ENCODE measurements at places on chromosomes 3 and 15. TPM values are rescaled to one million over a fixed set of nuclear protein-coding genes. Genes with fewer than 3 reads are reported as not detected.

The ZNF639 gene
- total RNA-seq, result 44.2 TPM

The SLC15A2 gene
- 1.4 TPM for total RNA-seq

The ATP8B4 gene
- 16.3 TPM for total RNA-seq

The B3GALNT1 gene
- total RNA-seq, result 3.4 TPM

The NPAP1 gene
- not detected for total RNA-seq

The UROC1 gene
- total RNA-seq, result not detected

The MUSTN1 gene
- total RNA-seq, result not detected

The IGSF10 gene
- total RNA-seq, result not detected

The P2RY12 gene
- total RNA-seq, result not detected

The KIF23 gene
- total RNA-seq, result 45.0 TPM

The TMEM212 gene
- total RNA-seq, result not detected

The LARP6 gene
- 0.15 TPM for total RNA-seq

The HHLA2 gene
- 1.3 TPM for total RNA-seq

The CLCN2 gene
- 7.0 TPM for total RNA-seq

The SPATA12 gene
- total RNA-seq, result not detected

The ST3GAL6 gene
- not detected for total RNA-seq

The DHFR2 gene
- total RNA-seq, result 8.1 TPM

The POPDC2 gene
- total RNA-seq, result 1.4 TPM

The SNX4 gene
- 46.2 TPM for total RNA-seq

The EPHA3 gene
- 0.06 TPM for total RNA-seq

The PPP2R3A gene
- total RNA-seq, result 0.08 TPM

The HCLS1 gene
- total RNA-seq, result 182 TPM

The TMEM41A gene
- 20.6 TPM for total RNA-seq

The IP6K2 gene
- 42.8 TPM for total RNA-seq

The ANKDD1A gene
- 2.3 TPM for total RNA-seq

The PEX5L gene
- total RNA-seq, result not detected

The WDR82 gene
- total RNA-seq, result 123 TPM

The KLHL6 gene
- total RNA-seq, result 34.6 TPM

The PLA1A gene
- total RNA-seq, result 0.13 TPM

The CLDN18 gene
- not detected for total RNA-seq

The CHST2 gene
- 4.0 TPM for total RNA-seq

The CFAP20DC gene
- 1.2 TPM for total RNA-seq

The IL16 gene
- 80.8 TPM for total RNA-seq

The TEX55 gene
- not detected for total RNA-seq

The LRRC31 gene
- total RNA-seq, result not detected

The SI gene
- total RNA-seq, result not detected

The GOLGA8N gene
- total RNA-seq, result 1.0 TPM

Data from activated CD8-positive, alpha-beta memory T cell treated with anti-CD3 and anti-CD28 coated beads for 36 hours (primary cell).